ENCODE measurements at places on chromosomes 5 and 9. TPM values are rescaled to one million over a fixed set of nuclear protein-coding genes. Genes with fewer than 3 reads are reported as not detected.

Gene EIF4E1B
- total RNA-seq: 0.04 TPM

Gene NME5
- total RNA-seq: 2.0 TPM

Gene WNT8A
- total RNA-seq: not detected

Gene NSUN2
- total RNA-seq: 19.8 TPM

Gene AUH
- 19.5 TPM for total RNA-seq

Gene MAPK9
- total RNA-seq: 27.7 TPM

Gene TMEM252
- total RNA-seq: not detected

Gene PRRX2
- 2.0 TPM for total RNA-seq

Gene LIX1
- total RNA-seq: not detected

Gene SPINK13
- not detected for total RNA-seq

Gene SLC45A2
- not detected for total RNA-seq

Gene KIF24
- total RNA-seq: 0.37 TPM

Gene SHOC1
- 0.06 TPM for total RNA-seq

Gene HACD4
- total RNA-seq: 0.09 TPM

Gene PCDHGA12
- 2.1 TPM for total RNA-seq

Gene S1PR3
- total RNA-seq: 3.0 TPM

Gene C9orf153
- total RNA-seq: 0.13 TPM

Gene IARS1
- total RNA-seq: 44.0 TPM

Gene TMEM232
- total RNA-seq: 3.5 TPM

Gene FOXD4
- not detected for total RNA-seq

Gene WWC1
- 53.2 TPM for total RNA-seq

Gene COL23A1
- total RNA-seq: 0.06 TPM

Gene FGF1
- 0.28 TPM for total RNA-seq

Data from pancreas (tissue), 10 donors.